Activated naive CD4-positive, alpha-beta T cell treated with Interleukin-2 at 50 U/mL for 16 hours (primary cell): ENCODE measurements at places on chromosomes 12 and 14.
A peak's percentile ranks its signal among the peaks of the same experiment; 100 is the strongest.

DNA sequence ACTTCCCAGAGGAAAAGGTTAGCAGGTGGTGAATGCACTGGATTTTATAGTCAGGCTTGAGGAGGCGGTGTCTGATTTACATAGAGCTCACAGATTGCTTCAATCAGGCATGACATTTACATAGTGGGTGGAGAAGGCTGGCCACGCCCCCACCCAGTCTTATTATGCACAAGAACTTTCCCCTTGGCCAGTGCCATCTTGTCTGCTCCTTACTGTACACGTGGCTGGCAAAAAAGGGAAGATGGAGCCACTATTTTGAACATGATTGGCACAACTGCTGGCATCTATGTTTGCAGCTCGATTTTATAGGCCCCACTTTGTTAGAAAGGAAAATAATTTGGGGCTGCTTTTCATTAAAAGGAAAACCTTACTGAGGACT, 10.9 kb upstream of the LGMN start:
- peak; percentile 21 for DNase-seq

DNA sequence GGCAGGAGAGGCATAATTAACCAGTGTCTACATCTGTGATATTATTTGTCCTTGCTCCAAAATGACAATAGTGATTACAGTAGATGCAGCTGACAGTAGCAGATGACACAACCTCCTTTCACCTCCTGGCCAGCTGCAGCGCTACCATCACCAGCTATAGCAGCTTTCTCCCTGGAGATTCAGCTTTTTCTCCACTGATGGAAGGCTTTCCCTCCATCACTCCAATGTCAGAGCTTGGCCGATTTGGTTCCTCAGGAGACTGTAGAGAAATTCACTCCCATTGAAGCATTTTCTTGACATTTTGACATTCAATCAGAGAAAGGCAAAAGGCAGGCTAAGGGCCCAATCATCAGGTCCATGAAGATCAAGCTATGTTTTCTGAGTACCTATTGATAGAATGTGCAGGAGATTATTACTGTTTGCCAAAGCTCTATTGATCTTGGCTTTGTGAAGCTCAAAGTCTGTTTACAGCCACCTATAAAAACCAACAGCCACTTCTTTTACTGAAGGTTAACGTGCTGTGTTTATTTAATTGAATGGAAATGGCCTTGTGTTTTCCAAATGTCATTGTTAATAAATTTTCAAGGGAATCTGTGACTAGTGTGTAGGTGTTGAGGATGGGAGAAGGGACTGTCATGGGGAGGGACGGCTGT, 785.1 kb downstream of the DIO2 start:
- no peak for DNase-seq

- DNase-seq = no peak
These were observed 200.7 kb upstream of the SLC38A2 start for GRCh38 chr12:46573347-46573658.

- peak; percentile 61 for DNase-seq
These were observed 17.0 kb downstream of the ZDHHC22 start for GRCh38 chr14:77124345-77125280.

DNA sequence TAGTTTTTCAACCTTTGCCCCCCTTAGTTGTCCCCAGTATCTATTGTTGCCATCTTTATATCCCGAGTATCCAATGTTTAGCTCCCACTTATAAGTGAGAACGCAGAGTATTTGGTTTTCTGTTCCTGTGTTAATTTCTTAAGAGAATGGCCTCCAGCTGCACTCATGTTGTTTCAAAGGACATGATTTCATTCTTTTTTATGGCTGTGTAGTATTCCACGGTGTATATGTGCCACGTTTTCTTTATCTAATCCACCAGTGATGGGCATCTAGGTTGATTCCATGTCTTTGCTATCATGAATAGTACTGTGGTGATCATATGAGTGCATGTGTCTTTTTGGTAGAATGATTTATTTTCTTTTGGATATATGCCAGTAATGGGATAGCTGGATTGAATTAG, 72.0 kb downstream of the GCH1 start:
- no peak for DNase-seq

DNA sequence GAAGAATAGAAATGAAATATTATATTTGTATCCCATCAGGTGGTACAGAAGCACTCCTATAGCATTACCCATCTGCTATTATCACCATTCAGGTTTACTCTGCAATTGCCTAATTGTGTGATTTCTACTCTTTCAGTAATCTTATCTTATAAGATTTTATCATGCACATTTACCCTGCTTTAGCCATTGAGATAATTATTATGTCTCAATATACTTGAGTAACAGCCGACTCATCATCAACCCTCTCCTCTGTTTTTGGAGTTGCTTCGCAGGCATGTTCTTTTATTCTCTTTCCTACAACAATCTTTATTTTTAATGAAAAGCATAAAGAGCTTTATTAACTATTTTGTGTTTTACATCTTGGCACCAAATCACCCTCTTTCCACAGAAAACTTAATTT, 419.9 kb downstream of the LRIG3 start:
- DNase-seq = no peak

- no peak for DNase-seq
These were observed 204.3 kb downstream of the KIF26A start for GRCh38 chr14:104342435-104343293.

DNA sequence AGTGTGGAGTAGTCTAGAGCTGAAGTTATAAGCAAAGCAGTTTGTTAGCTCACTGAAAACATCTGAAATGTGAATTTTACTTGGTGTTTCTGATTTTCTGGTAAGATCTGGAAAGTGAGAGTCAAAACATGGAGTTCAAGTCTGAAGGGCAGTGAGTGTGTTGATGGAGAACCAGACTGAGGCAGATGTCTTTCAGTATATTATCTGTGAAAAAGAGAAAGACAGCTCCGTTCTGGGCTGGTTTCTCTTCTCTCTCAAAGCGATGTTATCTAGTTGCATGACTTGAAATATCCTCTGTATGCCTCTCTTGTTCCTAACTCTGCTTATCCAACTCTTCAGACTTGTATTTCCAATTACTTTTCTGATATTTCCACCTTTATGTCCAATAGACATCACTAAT, 381.9 kb upstream of the RGS6 start:
- no peak for DNase-seq

GRCh38 chr12:9940375-9940774, 8.2 kb upstream of the CLEC2A start:
- DNase-seq = no peak

DNA sequence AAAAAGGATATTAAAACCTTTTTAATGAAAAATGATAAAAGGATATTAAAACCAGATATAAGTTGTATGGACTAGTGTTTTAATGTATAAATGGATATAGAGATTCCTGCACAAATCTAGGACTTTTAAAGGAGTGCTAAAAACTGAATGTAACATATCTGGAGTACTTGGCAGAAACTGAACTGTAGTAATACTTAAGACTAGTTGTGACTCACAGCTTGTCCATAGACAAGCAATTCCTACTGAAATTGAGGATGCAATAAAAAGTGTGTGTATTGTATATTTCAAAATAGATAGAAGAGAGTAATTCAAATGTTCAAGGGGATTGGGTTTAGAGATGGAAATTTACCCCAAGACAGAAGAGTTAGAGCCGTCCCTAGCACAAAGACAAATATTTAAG, 59.6 kb downstream of the FBXO33 start:
- no peak for DNase-seq

DNA sequence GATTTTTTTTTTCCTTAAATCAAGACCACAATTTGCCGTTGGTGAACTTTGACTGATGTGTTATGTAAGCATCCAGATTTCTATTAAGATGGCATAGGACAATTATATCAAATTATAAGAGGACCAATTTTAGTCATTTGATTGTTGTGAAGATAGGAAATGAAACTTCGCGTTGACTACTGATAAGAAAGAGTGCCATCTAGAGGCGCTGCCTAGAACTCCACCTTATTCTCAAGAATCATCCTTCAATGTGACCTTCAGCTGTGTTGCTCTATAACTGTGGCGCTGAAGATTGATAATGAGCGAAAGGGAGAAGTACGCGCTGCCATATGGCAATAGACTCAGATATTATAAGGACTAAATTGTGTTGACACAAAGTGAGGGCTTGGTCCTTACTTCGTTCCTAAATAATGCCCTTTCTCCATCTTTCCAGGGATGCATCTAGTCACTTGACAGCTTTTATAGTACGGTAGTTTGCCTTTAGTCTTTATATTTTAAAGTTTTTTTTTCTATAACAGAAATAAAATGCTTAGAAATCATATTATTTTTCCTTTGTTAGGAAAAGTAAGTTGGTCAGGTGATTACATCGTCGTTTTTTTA, 350.8 kb upstream of the STXBP6 start:
- DNase-seq = peak; percentile 3

DNA sequence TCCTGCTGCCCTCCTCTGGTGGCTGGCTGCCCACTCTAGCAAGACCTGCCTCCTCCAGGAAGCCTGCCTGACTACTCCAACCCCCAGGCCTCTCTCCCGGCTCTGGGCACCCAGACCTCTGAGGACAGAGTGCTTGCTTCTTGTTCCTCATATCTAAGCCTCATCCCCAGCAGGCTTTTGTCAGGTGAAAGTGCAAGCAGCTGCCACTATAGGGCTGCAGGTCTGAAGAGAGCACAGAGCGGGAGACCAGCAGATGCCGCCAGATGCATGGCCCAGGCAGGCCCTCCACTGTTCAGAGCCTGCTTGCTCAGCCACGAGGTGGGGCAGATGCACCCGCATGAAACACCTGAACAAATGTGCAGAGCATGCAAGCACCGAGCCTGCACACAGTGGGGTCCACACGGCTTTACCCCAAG, 73.0 kb downstream of the SERPINA3 start:
- no peak for DNase-seq

GRCh38 chr12:124170760-124171159, 124.1 kb upstream of the RFLNA start:
- DNase-seq = no peak

DNA sequence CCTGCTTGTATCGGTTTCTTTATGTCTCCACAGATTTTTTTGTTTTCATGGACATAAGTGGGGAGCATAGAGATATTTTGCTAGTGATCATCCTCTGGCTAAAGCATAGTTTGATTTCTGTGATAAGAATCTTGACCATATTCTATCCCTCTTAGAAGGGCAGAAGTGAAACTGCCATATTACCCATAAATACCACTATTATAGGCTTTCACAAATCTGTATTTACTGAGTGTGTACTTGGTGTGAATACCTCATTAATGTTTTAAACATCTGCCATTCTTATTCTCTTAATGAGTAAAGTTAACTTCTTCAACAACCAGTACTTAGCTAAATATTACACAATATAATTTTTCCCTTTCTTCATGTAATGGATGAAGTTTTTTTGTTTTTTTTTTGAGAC, 16.1 kb downstream of the WNK1 start:
- no peak for DNase-seq
